Aorta (tissue), 5 donors: ENCODE measurements at places on chromosomes 6 and 20. TPM values are rescaled to one million over a fixed set of nuclear protein-coding genes. Genes with fewer than 3 reads are reported as not detected.

Gene COL11A2
- total RNA-seq = 1.7 TPM

Gene SCP2D1
- not detected for total RNA-seq

Gene MMP24
- 0.52 TPM for total RNA-seq

Gene FAM209B
- not detected for total RNA-seq

- DNase-seq = peak; percentile 40
These were observed 42.4 kb downstream of the PTCHD4 start for GRCh38 chr6:48068278-48069251.

DNA sequence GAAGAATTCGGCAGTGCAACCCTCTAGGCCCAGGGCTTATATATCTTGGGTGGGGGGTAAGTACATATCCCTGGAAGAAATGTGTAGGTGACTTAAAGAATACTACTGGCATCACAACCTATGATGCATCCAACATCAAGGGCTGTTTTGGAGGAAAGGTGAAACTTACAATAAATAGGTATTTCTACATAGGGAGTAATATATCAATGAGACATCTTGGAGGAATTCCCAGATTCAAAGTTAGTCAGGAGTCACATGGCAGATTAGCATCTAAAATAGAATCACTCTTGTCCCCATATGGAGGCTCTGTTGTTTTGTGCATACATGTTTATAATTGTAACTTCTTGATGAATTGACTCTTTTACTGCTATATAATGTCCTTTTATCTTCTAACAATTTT lies 375.5 kb downstream of the PAX1 start:
- DNase-seq = no peak

DNA sequence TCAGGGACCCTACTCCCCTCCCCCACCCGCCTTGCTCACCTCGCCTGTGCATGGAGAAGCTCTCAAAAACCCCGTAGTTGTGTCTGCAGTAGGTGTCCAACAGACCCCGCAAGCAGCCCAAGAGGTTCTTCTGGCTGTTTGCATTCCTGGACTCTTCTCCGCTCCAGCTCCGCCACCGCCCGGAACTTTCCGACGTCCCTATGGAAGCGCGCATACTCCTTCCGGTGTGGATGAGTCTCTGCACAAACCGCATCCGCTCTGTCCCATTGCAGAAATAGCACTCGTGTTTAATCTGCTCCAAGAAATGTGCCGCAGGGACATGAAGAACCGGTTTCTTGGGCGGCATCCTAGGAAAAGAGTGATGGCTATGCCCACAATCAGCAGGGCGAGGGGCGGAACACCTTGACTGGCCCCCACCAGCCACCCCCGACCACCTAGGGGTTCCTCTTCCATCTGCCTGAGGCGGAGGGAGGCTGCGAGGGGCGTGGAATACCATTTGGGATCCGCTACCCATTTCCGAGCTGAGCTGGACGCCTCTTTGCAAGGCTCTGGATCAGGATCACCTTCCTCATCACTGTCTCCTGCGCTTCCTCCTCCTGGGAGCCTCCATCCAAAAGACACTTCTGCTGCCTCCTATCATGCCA lies 20.2 kb downstream of the HLA-DRA start:
- DNase-seq = no peak

DNA sequence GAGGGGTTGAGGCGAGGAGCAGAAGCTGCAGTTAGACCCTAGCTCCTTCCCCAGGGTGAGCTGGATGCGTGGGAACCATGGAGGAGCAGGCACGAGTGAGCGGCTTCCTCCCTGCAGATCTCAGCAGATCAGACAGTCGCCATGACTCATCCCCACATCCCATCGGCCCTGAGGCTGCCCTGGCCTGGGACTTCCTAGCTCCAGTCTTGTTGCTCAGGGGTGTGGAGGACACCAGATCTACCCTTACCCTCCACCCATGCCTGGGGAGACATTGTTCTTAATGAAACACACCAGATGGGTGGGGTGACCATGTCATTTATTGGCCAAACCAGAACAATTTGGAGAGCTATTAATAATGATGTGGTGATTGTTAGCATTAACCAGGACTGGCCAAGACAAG lies 36.3 kb upstream of the TGM2 start:
- DNase-seq = peak; percentile 71
